ENCODE measurements at places on chromosomes 1 and 21. TPM values are rescaled to one million over a fixed set of nuclear protein-coding genes. Genes with fewer than 3 reads are reported as not detected.

Gene RNU1-4
- polyA plus RNA-seq = not detected

Gene VPS26C
- polyA plus RNA-seq = 40.2 TPM

Gene VAV3
- polyA plus RNA-seq = 6.8 TPM

Gene E2F2
- 5.5 TPM for polyA plus RNA-seq

Gene BRDT
- polyA plus RNA-seq = not detected

Gene SERTAD4
- 4.2 TPM for polyA plus RNA-seq

Gene PBX1
- polyA plus RNA-seq = 128 TPM

Gene UMODL1
- polyA plus RNA-seq = 0.34 TPM

Gene CNTN2
- 0.38 TPM for polyA plus RNA-seq

Gene PGLYRP4
- not detected for polyA plus RNA-seq

Gene CFHR3
- 1.1 TPM for polyA plus RNA-seq

Gene SLC30A2
- polyA plus RNA-seq = 0.18 TPM
